Cardiac fibroblast (primary cell): ENCODE measurements at places on chromosomes 4 and X.
A peak's percentile ranks its signal among the peaks of the same experiment; 100 is the strongest.

DNA sequence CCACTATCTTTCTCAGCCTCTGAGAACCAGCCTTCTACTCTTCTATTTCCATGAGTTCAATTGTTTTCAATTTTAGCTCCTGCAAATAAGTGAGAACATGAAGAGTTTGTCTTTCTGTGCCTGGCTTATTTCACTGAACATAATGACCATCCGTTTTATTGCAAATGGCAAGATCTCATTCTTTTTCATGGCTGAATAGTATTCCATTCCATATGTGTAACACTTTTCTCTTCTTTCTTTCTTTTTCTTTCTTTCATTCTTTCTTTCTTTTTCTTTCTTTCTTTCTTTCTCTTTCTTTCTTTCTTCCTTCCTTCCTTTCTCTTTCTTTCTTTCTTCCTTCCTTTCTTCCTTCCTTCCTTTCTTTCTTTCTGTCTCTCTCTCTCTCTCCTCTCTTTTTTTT lies 228.7 kb downstream of the SHOX start:
- no peak for DNase-seq

DNA sequence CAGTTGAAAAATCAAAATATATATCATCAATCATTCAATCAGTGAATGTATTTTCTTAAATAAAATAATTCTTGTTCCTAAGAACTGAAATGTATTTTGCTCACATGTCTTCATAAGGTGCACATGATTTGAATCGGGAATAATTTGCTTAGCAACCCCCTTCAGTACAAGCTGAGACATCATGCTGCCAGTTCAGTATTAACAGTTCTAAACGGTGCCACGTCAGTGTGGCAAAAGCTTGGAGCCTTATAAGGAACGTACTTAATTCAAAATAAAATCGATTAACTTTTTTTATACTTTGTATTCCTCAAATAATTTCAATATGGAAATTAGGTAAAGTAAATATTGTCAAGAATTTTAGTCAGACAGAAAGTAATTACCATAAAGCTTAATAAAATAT lies 287.9 kb downstream of the CCSER1 start:
- no peak for DNase-seq

- no peak for DNase-seq
Observed at GRCh38 chr4:84973856-84974255, 7.4 kb upstream of the WDFY3 start.

DNA sequence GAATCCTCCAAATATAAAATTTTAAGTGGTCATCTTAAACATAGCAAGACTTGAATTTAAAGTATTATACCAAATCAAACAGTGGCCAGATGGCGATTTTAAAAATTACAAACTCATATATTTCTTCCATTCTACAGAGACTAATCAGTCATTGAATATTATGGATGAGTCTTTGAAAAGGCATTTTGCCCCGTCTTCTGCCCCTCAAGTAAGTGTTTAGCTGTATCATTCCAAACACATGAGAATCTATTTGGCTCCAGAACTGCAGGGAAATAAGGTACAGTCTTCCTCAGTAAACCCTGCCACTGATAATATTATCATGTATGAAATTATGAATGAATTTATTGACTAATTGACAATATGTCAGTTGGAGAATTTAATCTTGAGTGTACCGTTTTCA lies 191.0 kb downstream of the SLC7A11 start:
- no peak for DNase-seq

- DNase-seq, result peak; percentile 69
Observed at GRCh38 chr4:128521648-128522111, 234.1 kb upstream of the PGRMC2 start.

- no peak for DNase-seq
Observed at GRCh38 chrX:40087425-40088298, 10.1 kb downstream of the BCOR start.

GRCh38 chr4:19809989-19810388 lies 441.7 kb upstream of the SLIT2 start:
- no peak for DNase-seq

DNA sequence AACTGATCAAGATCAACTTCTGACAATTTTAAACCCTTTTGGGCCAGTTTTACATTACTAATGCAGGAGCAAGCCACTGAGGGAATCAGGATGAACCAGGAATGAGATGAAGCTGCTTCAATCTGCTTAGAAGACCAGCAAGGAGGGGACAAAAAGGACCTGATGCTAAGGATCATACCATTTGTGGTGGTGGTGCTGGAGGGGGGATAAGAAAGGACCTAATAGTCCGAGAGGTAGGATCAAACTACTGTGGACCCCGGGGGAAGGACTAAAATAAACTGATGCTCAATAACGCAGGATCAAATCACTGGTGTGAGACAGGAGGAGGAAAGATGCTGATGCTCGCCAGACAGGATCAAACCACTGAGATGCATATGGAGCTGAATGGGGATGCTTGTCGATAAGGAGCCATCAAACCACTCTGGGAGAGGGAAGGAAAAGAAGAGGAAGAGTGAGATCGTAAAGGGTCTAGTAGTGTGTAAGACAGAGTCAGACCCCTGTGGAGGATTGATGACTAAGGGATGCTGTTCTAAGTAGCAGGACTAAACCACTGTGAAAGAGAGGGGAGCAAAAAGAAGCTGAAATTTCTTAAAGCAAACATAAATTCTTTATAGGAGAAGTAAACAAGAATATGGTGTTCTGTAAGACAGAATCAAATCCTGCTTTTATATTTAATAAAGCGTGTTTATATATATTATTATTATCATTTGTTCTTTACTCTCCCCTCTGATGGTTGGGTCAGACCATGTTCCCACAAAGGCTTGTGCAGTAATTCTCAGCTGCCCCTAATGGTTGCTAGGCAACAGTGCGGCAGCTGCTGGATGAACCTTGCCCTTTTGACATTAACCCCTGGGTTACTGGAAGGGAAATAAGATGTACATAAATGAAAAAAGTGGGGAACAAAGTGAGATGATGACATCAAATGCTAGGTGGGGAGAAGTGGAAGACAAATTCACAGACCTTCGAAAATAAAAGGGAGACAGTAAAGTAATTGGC lies 432.5 kb upstream of the FGF16 start:
- no peak for DNase-seq

DNA sequence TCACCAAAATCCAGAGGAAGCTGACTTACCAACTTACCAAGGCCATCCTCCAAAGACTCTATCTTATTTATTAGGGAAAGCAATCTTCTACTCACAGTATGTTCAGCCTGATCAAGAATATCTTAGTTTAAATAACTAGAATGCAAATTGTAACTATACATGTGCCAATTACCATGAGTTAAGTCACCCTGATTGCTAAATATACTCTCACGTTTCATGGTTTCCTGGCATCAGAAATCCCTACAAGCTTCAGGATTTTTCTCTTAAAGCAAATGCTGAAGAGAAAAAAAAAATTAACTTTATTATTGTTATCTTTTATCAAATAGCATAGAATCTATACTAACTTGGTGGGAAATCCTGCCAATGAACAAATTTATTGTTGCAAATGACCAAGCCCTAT lies 63.0 kb upstream of the MXD4 start:
- no peak for DNase-seq

DNA sequence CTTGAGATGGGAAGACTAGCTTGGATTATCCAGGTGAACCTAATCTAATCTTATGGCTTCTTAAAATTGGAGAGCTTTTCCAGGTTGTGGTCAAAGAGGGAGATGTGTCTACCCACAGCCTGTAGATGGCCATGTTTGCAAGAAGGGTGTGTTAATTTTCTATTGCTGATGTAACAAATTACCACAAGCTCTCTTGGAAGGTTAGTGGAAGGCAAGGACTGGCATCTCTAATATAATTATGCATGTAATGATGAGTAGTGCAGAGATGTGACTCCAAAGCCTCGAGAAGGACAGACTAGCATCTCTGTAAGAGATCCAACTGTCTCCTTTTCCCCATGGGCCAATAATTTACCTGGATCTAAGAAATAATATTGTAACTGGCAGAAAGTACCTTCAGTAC lies 3.2 kb upstream of the ADH1B start:
- DNase-seq, result no peak

GRCh38 chrX:11382930-11383329 lies 89.7 kb downstream of the AMELX start:
- no peak for DNase-seq

DNA sequence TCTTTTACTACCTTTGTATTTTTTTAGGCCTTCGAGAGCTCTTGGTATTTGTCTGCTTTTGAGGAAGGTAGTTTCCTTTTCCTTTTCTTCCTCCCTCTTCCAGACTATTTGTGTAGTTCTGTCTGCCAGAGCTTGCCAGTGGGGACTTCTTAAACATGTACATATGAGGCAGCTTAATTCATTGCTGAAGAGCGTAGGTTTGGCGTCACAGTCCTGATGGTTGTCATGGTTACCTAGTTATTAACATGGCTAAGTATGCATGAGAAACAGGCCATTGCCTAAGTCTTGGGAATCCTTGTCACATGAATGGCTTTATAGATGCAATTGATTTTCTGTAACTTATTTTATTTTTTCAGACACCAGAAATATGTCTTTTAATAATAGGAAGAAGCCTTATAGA lies 48.5 kb upstream of the ARMCX2 start:
- no peak for DNase-seq

- no peak for DNase-seq
Observed at GRCh38 chr4:142596595-142596994, 249.5 kb downstream of the INPP4B start.

GRCh38 chr4:145440292-145441007 lies 41.2 kb upstream of the SMAD1 start:
- DNase-seq, result no peak

DNA sequence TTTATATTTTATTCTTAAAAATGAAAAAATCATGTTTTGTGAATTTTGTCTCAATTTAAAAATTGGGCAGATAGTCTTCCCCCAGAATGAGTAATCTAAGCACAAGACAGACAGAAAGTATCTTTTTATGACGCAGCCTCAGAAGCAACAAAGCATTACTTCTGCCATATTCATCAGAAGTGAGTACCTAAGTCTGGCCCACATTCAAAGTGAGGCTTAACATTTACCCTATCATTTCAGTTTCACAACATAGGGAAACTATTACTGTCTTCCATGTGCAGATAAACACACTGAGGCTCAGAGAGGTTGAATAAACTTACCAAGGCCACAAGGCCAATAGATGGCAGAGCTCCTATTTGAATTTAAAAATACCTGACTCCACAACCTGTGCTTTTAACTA lies 4.4 kb upstream of the PRDX4 start:
- peak; percentile 72 for DNase-seq

DNA sequence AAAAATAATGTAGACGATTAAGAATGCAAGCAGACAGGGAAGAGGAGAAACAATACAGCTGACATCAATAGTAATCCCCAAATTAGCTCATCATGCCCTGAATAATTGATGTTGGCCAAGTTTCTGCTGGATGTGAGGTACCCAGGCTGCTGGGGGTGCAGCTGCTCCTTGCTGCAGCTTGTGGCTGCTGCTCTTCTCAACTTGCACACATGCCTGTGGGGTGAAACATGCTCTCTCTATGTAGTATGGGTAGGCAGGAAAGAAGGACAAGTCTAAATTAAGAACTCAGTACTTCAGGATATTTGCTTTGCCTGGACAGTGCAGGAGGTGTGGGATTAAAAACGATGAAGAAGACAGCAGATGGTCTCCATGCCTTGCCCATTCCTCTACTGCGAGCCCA lies 16.7 kb downstream of the EDA2R start:
- DNase-seq, result no peak

GRCh38 chr4:48296365-48296764 lies 26.7 kb upstream of the TEC start:
- DNase-seq, result no peak

- DNase-seq, result no peak
Observed at GRCh38 chr4:172978848-172979247, 189.8 kb upstream of the GALNT7 start.

GRCh38 chrX:153423652-153424051 lies 12.4 kb downstream of the ZFP92 start:
- DNase-seq, result peak; percentile 28

GRCh38 chrX:100098660-100099375 lies 311.3 kb downstream of the PCDH19 start:
- peak; percentile 8 for DNase-seq

DNA sequence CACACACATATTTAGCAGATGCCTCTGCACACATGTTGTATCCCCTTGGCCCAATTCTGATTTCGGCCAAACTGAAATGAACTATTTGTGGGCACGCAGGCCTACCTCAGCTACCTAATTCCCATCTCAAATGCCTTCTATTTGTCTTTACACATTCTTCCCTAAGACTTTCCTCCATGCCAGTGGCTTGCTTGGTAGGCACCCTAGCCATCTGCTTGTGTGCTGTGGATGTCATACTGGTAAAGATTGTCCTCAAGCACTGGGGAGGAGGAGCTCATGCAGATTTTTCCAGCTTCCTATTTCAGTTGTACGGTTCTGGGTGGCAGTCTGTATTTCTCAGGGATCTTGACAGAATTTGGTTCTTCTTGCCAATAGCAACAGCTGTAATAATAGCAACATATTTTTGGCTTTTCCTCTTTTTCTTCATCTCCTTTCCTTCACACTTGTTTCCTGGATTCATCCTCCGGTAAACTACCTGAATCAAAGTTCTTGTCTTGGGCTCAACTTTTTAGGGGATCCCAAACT lies 514.3 kb downstream of the ADGRL3 start:
- no peak for DNase-seq

DNA sequence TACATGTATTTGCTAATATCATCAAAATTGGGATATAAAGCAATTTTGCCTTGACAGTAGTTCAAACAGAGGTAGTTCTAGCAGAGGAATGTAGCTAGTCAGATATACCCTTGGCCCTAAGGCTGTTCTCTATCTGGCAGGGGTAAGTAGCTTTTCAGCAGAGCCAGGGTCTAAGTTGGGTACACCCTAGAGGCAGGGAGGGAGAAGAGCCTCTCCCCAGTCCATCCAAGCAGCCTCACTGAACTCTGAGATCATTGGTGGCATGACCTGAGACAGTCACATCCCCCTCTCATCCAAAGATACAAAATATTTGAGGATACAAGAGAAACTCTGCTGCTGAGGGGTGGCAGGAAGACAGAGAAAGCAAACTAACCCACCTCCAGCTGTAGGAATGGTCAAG lies 343.7 kb downstream of the DHX15 start:
- DNase-seq, result no peak

DNA sequence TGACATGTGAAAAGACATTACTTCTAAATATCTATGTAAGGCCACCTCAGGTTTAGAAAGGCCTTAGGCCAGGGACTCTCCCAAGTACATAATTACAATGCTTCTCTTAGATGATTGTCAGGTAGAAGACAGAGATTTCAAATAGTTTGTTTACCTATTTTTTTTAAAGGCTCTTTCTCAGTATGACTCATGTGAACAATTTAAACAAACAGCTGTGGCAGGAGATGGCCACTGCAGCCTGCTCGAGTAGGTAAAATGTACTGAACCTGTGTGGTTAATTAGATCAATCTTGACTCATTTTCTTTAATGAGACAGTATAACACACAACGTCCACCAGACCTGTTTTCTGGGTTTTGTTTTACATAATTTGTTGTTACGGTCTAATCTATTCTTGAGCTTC lies 50.2 kb downstream of the LEF1 start:
- no peak for DNase-seq

GRCh38 chrX:68915778-68916177 lies 87.0 kb downstream of the EFNB1 start:
- DNase-seq, result no peak

DNA sequence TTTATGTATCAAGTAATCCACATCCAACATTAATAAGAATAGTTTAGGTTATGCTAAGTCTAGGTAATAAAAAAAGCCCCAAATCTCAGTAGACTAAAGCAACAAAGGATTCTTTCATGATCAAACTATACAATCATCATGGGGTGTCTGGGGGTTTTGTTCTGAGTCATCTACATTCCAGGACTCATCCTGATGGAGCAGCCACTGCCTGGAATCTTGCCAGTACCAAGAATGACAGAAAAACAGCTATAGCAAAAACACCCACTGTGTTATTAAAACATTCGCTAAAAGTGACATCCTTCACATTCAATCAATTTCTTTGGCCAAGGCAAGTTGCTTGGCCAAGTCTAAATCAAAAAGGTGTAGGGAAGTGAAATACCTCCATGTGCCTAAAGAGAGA lies 3.9 kb upstream of the ARHGEF38 start:
- DNase-seq, result no peak
